Tongue (tissue), 3 donors: ENCODE measurements at places on chromosomes 2 and 18. TPM values are rescaled to one million over a fixed set of nuclear protein-coding genes. Genes with fewer than 3 reads are reported as not detected.

SIX3 gene
- total RNA-seq = not detected

CFC1 gene
- total RNA-seq = not detected

KIF5C gene
- total RNA-seq = 2.3 TPM

EXOC6B gene
- 55.2 TPM for total RNA-seq

CHRNG gene
- 19.5 TPM for total RNA-seq

DHRS9 gene
- 1.6 TPM for total RNA-seq

DQX1 gene
- 2.5 TPM for total RNA-seq

CMPK2 gene
- 3.5 TPM for total RNA-seq

UPP2 gene
- total RNA-seq = not detected

PID1 gene
- total RNA-seq = 15.4 TPM

GAD1 gene
- total RNA-seq = 3.9 TPM

ANKRD53 gene
- total RNA-seq = 0.31 TPM

AQP12B gene
- not detected for total RNA-seq

KCNS3 gene
- total RNA-seq = 46.3 TPM

TMEM200C gene
- total RNA-seq = 1.4 TPM

ASB18 gene
- 3.5 TPM for total RNA-seq

SPATS2L gene
- total RNA-seq = 220 TPM

MYO3B gene
- total RNA-seq = 1.8 TPM

DSC3 gene
- 67.4 TPM for total RNA-seq

ABCG5 gene
- not detected for total RNA-seq

REG3A gene
- not detected for total RNA-seq

FEV gene
- not detected for total RNA-seq

C2orf66 gene
- total RNA-seq = not detected

RHBDD1 gene
- total RNA-seq = 43.6 TPM

EVX2 gene
- not detected for total RNA-seq

PSMA8 gene
- not detected for total RNA-seq

STAT4 gene
- 4.8 TPM for total RNA-seq
